Endothelial cell of umbilical vein (primary cell): ENCODE measurements at places on chromosomes 1 and 21. TPM values are rescaled to one million over a fixed set of nuclear protein-coding genes. Genes with fewer than 3 reads are reported as not detected.
A peak's percentile ranks its signal among the peaks of the same experiment; 100 is the strongest.

GRCh38 chr21:35632711-35633110 is 427.6 kb downstream of the SETD4 start:
- peaks cover 2% of the 10 kb centered on the region for H3K27me3 ChIP-seq
- no peak overlapping the region for H3K27ac ChIP-seq
- H3K4me1 ChIP-seq = peaks cover 6% of the 10 kb centered on the region
- H3K4me3 ChIP-seq = no peak overlapping the region
- no peaks in the 10 kb centered on the region for H3K36me3 ChIP-seq

GRCh38 chr1:209815490-209815889 is 9.5 kb upstream of the IRF6 start:
- no peaks in the 10 kb centered on the region for H3K27me3 ChIP-seq
- DNase-seq = no peak
- H3K36me3 ChIP-seq = no peaks in the 10 kb centered on the region
- H3K4me1 ChIP-seq = no peaks in the 10 kb centered on the region

- no peaks in the 10 kb centered on the region for H3K4me1 ChIP-seq
- H3K27ac ChIP-seq = no peak overlapping the region
- no peaks in the 10 kb centered on the region for H3K36me3 ChIP-seq
- DNase-seq = no peak
- H3K4me3 ChIP-seq = no peak overlapping the region
These were observed 9.8 kb downstream of the KIF17 start for GRCh38 chr1:20708057-20708456.

- peaks cover 5% of the 10 kb centered on the region for H3K4me1 ChIP-seq
- no peak overlapping the region for H3K4me3 ChIP-seq
- DNase-seq = no peak
These were observed 17.0 kb downstream of the RAB3GAP2 start for GRCh38 chr1:220255204-220255603.

- H3K36me3 ChIP-seq = peaks cover 7% of the 10 kb centered on the region
- H3K4me1 ChIP-seq = peaks cover 11% of the 10 kb centered on the region
- no peak overlapping the region for H3K27ac ChIP-seq
- DNase-seq = no peak
- H3K27me3 ChIP-seq = no peaks in the 10 kb centered on the region
- no peak overlapping the region for H3K4me3 ChIP-seq
These were observed 8.6 kb downstream of the WLS start for GRCh38 chr1:68223687-68224086.

GRCh38 chr1:217153361-217153760 is 430.1 kb upstream of the ESRRG start:
- DNase-seq = no peak
- H3K27ac ChIP-seq = no peak overlapping the region
- H3K36me3 ChIP-seq = no peaks in the 10 kb centered on the region
- no peak overlapping the region for H3K4me3 ChIP-seq
- H3K27me3 ChIP-seq = no peaks in the 10 kb centered on the region

DNA sequence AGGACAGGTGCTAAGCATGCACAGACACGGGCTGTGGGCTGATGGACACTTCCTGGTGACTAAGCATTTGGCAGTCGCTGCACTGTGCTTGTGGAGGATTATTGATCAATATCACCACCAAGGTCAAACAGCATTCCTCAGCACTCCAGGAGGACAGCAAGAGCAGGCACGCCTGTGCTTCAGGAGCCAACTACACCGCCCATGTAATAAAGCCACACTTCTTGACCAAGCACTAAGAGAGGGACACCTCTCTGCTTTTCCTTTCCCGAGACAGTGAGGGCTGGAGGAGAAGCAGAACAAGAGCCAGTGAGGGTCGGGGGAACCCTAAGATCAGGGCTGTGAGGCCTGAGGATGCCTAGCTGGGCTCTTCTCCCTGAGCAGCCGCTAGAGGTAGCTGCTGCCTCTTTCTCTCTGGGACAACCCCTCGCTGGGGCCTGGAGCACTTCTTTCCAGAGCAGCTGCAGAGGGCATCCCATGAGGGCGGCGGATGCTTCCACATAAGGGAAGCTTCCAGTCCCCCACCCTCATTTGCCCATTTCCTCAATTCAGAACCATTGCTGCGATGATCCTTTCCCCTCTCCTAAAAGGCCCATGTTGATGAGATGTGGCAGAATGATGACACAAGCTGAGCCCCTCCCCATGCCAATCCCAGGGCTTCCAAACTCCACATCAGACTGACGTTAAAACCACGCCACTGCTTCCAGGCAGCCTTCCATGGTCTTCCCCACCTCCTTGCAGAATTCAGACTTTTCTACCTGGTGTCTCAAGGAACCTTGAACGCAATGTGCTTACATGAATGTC is 19.1 kb downstream of the RAB7B start:
- no peak overlapping the region for H3K27ac ChIP-seq
- no peak overlapping the region for H3K4me3 ChIP-seq
- H3K27me3 ChIP-seq = no peaks in the 10 kb centered on the region
- H3K4me1 ChIP-seq = peaks cover 30% of the 10 kb centered on the region
- DNase-seq = peak; percentile 57

- no peak for DNase-seq
- no peaks in the 10 kb centered on the region for H3K27me3 ChIP-seq
- no peak overlapping the region for H3K4me3 ChIP-seq
- no peak overlapping the region for H3K27ac ChIP-seq
- no peaks in the 10 kb centered on the region for H3K36me3 ChIP-seq
These were observed 98.3 kb downstream of the DUSP10 start for GRCh38 chr1:221643404-221644144.

DNA sequence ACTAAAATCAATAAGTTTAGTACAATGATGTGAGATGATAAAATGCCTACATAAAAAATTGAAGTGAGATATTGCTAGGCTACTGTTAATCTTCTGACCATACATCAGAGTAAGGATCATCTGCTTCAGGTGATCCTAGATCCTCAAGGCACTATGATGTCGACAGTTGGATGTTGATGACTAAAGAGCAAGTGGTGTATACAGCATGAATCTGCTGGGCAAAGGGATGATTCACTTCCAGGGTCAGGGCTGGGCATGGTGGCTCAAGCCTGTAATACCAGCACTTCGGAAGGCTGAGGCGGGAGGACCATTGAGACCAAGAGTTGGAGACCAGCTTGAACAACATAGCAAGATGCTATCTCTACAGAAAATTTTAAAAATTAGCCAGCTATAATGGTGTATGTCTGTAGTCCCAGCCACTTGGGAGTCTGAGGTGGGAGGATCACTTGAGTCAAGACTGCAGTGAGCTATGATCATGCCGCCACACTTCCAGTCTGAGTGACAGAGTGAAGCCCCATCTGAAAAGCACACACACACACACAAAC is 24.6 kb downstream of the NUF2 start:
- H3K27ac ChIP-seq = no peak overlapping the region
- H3K4me3 ChIP-seq = no peak overlapping the region
- H3K36me3 ChIP-seq = peaks cover 14% of the 10 kb centered on the region

- H3K4me3 ChIP-seq = no peak overlapping the region
- no peak for DNase-seq
- no peaks in the 10 kb centered on the region for H3K36me3 ChIP-seq
- H3K4me1 ChIP-seq = peaks cover 13% of the 10 kb centered on the region
- H3K27me3 ChIP-seq = no peaks in the 10 kb centered on the region
These were observed 3.1 kb upstream of the JAK1 start for GRCh38 chr1:64969305-64970046.

DNA sequence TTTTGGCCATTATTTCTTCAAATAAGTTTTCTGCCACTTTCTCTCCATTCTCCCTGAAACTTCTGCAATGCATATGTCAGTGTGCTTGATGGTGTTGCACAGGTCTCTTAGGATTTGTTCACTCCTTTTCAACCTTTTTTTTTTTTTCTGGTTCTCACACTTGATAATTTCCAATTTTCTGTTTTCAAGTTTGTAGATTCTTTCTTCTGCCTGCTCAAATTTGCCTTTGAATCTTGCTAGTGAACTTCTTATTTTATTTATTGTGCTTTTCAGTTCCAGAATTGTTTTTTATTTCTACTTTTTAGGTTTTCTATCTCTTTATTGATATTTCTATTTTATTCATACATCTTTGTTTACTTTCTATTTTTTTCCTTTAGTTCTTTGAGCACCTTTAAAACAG is 48.4 kb upstream of the PTPRC start:
- no peak overlapping the region for H3K4me3 ChIP-seq
- no peaks in the 10 kb centered on the region for H3K4me1 ChIP-seq
- H3K27me3 ChIP-seq = no peaks in the 10 kb centered on the region
- DNase-seq = no peak
- H3K36me3 ChIP-seq = no peaks in the 10 kb centered on the region
- H3K27ac ChIP-seq = no peak overlapping the region

- no peaks in the 10 kb centered on the region for H3K36me3 ChIP-seq
- H3K4me3 ChIP-seq = no peak overlapping the region
- no peak for DNase-seq
These were observed 15.0 kb upstream of the LRP8 start for GRCh38 chr1:53342735-53343470.

DNA sequence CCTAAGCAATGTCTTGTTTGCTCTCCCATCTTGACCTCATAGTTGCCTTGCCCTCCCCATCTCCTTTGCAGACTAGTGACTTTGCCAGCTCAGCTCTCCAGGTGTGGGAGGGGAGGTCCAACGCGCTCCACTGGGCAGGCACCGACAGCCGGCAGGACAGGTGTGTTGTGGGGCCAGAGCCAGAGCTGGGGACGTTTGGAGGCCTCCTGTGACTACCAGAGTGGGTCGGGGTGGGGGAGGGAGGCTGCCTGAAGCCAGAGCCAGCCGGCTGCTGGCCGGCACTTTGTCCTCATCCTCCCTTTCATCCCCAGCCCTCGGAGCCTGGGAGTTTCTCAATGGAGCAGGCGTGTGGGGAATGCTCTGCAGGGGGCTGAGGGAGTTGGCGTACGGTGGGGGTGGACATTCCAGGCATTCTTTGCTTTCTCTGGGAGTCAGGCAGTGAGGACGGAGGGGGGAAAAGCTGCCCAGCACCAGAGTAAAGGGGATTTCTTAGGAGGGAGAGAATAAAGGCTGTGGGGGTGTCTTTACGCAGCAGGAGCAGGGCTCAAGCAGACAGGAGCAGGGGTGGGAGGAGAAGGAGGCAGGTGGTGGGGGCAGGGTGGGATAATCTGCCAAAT is 20.2 kb downstream of the NUAK2 start:
- peaks cover 17% of the 10 kb centered on the region for H3K4me1 ChIP-seq
- H3K27me3 ChIP-seq = no peaks in the 10 kb centered on the region
- H3K36me3 ChIP-seq = peaks cover 11% of the 10 kb centered on the region
- H3K4me3 ChIP-seq = no peak overlapping the region
- DNase-seq = peak; percentile 62

DNA sequence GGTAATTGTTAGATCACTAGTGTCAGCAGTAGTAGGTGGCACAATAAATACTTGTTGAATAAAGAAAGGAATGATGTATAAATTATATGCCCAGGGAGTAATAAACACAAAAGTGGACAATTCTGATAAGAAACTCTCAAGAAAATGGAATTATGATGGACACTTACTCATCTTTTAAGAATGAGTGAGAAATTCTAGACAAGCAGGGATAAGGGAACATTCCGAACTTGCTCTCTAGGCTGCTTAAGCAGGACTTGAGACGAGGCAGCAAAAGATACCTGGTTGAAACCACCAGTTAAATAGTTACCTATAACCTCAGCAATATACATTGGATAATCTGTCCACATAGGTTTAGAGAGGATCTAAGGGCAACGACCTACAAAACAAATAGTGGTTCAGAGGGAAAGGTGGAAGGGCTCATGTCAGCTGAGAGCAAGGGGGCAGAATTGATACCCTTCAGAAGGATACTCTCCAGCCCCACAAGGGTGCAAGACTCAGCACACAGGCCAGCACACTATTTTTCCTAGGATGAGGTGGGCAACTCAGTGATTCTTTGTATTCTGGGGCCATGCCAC is 46.3 kb downstream of the XCL2 start:
- H3K27me3 ChIP-seq = no peaks in the 10 kb centered on the region
- H3K4me1 ChIP-seq = no peaks in the 10 kb centered on the region
- no peak overlapping the region for H3K27ac ChIP-seq

DNA sequence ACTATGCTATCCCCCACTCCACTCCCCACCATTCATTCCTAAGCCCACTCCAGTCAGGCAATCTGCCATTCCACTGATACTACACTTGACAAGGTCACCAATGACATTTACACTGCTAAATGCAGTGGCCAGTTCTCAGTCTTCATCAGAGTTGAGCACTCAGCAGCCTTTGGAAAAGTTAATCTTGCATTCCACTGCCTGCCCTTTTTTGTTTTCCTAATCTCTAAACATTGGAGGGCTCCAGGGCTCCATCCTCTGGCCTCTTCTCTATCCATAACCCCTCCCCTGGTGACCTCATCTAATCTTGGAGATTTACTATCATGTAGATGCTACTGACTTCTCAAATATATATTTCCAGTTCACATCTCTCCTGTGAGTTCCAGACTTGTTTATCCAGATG is 70.9 kb upstream of the S1PR1 start:
- peaks cover 37% of the 10 kb centered on the region for H3K4me1 ChIP-seq
- no peak for DNase-seq
- H3K36me3 ChIP-seq = no peaks in the 10 kb centered on the region
- H3K4me3 ChIP-seq = no peak overlapping the region
- no peaks in the 10 kb centered on the region for H3K27me3 ChIP-seq

DNA sequence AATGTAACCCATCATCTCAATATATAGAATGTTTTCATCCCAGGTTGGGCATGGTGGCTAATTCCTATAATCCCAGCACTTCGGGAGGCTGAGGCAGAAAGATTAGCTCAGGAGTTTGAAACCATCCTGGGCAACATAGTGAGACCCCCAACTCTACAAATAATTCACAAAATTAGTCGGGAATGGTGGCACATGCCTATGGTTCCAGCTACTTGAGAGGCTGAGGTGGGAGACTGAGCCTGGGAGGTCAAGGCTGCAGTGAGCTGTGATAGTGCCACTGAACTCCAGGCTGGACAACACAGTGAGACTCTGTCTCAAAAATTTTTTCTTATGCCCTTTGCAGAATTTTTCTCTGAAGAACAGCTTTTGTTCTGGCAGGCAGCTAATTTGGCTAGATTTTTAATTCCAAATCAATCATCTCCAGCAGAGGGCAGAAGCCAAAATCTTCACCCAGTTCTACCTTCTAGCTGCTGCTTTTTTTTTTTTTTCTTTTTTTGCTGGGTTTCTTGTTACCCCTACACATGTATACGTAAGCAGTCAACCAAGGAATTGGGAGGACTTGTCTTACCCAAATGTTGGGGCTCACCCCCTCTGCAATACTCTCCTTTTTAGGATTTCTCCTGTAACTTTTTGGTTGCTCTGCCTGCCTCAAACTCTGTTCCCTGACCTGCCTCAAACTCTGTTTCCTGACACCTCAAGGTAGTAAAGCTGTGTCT is 2.7 kb upstream of the RAD54L start:
- no peaks in the 10 kb centered on the region for H3K36me3 ChIP-seq
- peaks cover 20% of the 10 kb centered on the region for H3K4me1 ChIP-seq
- H3K4me3 ChIP-seq = no peak overlapping the region
- DNase-seq = peak; percentile 13
- H3K27me3 ChIP-seq = no peaks in the 10 kb centered on the region

The RXFP4 gene
- polyA plus RNA-seq = not detected in 2 replicates

The TNFRSF18 gene
- polyA plus RNA-seq = not detected in 2 replicates

The APOBEC4 gene
- polyA plus RNA-seq = not detected in 2 replicates

The IL20 gene
- not detected in 2 replicates for polyA plus RNA-seq

The F3 gene
- 0.25 and 1.2 TPM in 2 replicates for polyA plus RNA-seq

The THEM5 gene
- polyA plus RNA-seq = not detected in 2 replicates

The GRHL3 gene
- polyA plus RNA-seq = not detected in 2 replicates

The TMEM35B gene
- 40.5 and 46.2 TPM in 2 replicates for polyA plus RNA-seq

The SLC2A5 gene
- polyA plus RNA-seq = not detected in 2 replicates
